ENCODE measurements at places on chromosomes 7 and 10. TPM values are rescaled to one million over a fixed set of nuclear protein-coding genes. Genes with fewer than 3 reads are reported as not detected.

The SPDYE6 gene
- total RNA-seq, result not detected

The CCDC3 gene
- total RNA-seq, result 0.25 TPM

The TAS2R3 gene
- total RNA-seq, result 0.44 TPM

The FMC1 gene
- 8.9 TPM for total RNA-seq

The SORCS1 gene
- total RNA-seq, result not detected

The IRF5 gene
- total RNA-seq, result 0.37 TPM

The HGF gene
- 101 TPM for total RNA-seq

The INA gene
- 0.50 TPM for total RNA-seq

The USP6NL gene
- 12.5 TPM for total RNA-seq

The LRRC18 gene
- not detected for total RNA-seq

The PPP1R3A gene
- not detected for total RNA-seq

The C7orf57 gene
- total RNA-seq, result not detected

The LIPJ gene
- total RNA-seq, result not detected

The PPP1R17 gene
- not detected for total RNA-seq

The IL2RA gene
- total RNA-seq, result not detected

The ASB15 gene
- total RNA-seq, result not detected

The EPC1 gene
- total RNA-seq, result 22.0 TPM

The ADAMTS14 gene
- 4.0 TPM for total RNA-seq

The FERD3L gene
- total RNA-seq, result not detected

The ARID5B gene
- total RNA-seq, result 49.0 TPM

The CARD11 gene
- 0.62 TPM for total RNA-seq

The PNLIP gene
- total RNA-seq, result not detected

The SUN3 gene
- not detected for total RNA-seq

The MYOZ1 gene
- total RNA-seq, result not detected

The GFRA1 gene
- not detected for total RNA-seq

The DNAJC1 gene
- 70.6 TPM for total RNA-seq

The DNA2 gene
- total RNA-seq, result 6.4 TPM

The RBP3 gene
- not detected for total RNA-seq

The ADCYAP1R1 gene
- not detected for total RNA-seq

The BAIAP2L1 gene
- 1.7 TPM for total RNA-seq

The MSMB gene
- not detected for total RNA-seq

The SLC18A3 gene
- not detected for total RNA-seq

The MACROH2A2 gene
- 3.9 TPM for total RNA-seq

The PAPSS2 gene
- 77.7 TPM for total RNA-seq

The EFCAB10 gene
- total RNA-seq, result not detected

The CH25H gene
- total RNA-seq, result 0.25 TPM

The STRIP2 gene
- total RNA-seq, result 14.8 TPM

The MRLN gene
- total RNA-seq, result not detected

The CRPPA gene
- 1.3 TPM for total RNA-seq

The GPR85 gene
- total RNA-seq, result 8.6 TPM

The BRAF gene
- 17.6 TPM for total RNA-seq
